ENCODE measurements at places on chromosomes 12 and 14.

DNA sequence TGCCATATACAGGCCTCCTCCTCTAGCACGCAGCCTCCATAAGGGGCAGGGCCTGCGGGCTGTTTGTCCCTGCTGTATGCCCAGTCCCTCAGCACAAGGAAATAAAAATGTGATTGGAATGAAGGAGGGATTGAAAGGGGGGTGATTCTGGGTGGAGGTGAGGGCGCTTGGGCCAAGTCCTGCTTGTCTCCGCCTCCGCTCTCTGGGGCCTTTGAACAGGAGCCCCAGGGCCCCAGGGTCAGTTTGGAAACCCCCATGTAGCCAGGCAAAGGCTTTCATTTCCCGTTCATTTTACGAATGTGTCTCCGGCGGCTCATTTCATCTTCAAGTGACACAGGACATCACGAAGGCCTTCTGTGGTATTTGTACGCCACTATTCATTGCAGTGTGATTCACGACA is 4.5 kb upstream of the CACNA2D4 start:
- no peak for DNase-seq

DNA sequence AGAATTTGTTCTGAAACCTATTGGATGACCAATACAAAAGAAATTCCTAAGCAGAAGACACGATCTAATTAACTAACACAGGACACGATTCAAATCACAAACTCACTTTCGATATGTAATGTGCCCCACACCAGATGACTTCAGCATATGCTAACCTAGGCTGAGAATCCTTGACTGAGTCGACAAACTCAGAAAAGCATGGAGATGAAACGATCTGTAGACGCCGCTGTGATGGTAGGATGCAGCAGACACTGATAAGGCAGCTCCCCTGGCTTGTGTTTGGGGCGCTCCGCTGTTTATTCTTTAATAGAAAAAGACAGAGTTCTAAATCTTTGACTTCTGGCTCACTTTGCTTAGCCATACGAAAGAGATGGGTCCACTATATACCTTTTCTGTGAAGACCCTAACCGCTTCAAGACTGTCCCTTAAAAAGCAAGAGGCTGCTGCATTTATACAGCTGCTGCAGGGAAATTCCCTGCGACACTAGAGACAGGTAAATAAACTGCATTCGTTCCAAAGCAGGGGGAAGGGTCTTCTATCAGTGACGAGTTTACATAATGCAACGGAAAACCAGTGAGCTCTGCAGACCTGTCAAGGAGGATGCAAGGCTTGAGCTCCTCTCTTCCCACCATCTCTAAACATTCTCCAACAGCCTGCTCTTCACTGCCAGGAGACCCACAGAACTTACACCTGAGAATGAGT is 929 bp downstream of the CHD8 start:
- no peak for DNase-seq

- no peak for DNase-seq
Observed at GRCh38 chr14:33414041-33414440, 475.4 kb downstream of the NPAS3 start.

- no peak for DNase-seq
Observed at GRCh38 chr12:108712165-108712924, 19.0 kb downstream of the CORO1C start.

DNA sequence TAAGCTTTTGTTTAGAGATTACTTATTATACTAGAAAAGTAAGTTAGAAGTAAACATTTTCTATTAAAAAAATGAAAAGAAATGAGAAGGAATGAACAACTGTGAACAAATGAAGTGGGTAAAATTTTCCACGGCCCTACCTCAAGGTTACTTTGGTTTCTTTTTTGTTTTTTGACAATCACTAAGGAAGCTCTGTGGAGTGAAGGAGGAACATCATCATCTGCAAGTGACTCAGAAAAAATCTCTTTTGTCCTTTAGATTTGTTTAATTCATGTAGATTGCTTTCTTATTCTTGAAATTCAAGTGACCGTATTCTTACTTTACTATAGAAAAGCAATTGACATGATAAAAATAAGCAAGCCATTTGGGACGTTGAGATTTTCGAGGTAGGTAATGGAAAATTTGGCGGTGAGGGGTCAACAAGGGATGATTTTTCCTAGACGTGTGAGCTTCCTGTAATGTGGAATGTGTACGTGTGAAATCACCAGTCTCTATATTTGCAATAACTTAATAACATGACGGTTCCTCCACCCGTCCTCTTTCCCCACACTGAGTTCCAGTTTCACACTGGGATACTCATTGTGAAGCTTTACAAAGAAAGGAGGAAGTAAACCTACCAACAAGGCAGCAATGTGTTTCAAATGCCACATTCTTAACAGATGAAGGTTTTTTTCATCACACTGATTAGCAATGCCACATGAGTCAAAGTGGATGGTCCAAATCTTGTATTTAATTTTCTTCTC is 62.3 kb upstream of the EGLN3 start:
- DNase-seq, result no peak

DNA sequence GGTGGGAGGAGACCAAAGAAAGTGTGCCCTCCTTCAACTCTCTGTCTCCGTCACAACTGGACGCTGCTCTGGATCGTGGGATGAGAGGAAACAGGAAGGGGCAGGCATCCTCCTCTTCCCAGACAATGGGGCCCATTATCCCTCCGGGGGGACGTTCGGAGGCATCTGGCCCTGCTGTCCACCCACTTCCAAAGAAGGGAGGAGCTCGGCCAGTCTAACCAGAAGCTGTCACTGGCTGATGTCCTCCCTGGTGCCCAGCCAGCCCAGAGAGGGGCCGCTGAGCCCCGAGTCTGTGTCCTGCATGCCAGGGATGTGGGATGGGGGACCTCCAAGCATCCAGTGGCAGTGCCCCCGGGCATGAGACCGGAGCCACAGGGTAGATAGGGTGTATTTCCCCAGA is 39.8 kb upstream of the MEG3 start:
- no peak for DNase-seq

DNA sequence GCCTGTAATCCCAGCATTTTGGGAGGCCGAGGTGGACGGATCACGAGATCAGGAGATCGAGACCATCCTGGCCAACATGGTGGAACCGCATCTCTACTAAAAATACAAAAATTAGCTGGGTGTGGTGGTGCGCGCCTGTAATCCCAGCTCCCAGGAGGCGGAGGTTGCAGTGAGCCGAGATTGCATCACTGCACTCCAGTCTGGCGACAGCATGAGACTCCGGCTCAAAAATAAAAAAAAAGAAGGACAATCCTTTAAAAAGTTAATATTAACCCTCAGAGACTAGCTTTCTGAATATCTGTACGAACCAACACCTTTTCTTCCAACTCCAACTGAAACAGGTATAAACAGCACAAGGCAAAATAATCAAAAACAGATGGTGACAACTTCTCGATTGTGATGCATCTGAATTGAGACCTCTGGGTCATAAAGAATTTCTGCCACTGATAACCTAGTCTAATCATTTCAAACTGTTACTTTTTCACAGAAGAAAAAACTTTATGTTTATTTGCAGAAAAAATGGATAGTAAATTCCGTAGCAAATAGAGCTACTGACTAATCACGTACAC is 27.8 kb downstream of the CLIP1 start:
- DNase-seq, result no peak

- no peak for DNase-seq
Observed at GRCh38 chr12:82818271-82819035, 131.7 kb downstream of the TMTC2 start.

DNA sequence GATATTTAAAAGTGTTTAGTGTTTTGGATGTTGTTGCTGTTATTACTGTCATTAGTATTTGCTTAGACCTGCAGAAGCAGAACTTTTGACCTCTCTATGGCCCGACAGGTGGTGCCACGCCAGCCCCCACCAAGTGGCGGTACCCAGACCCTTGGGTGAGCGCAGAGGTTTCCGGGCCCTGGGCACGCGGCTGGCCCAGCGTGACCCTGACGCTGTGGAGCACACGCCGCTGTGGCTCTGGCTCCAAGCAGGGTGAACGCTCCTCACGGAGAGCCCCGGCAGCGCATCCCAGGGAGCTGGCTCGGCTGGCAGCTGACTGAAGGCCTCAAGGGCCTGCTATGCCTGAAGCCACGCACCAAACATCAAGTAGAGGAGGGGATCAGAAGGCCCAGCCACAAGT is 22.6 kb downstream of the SLC25A47 start:
- no peak for DNase-seq

- DNase-seq, result no peak
Observed at GRCh38 chr12:54479421-54479820, 6.0 kb upstream of the GTSF1 start.

DNA sequence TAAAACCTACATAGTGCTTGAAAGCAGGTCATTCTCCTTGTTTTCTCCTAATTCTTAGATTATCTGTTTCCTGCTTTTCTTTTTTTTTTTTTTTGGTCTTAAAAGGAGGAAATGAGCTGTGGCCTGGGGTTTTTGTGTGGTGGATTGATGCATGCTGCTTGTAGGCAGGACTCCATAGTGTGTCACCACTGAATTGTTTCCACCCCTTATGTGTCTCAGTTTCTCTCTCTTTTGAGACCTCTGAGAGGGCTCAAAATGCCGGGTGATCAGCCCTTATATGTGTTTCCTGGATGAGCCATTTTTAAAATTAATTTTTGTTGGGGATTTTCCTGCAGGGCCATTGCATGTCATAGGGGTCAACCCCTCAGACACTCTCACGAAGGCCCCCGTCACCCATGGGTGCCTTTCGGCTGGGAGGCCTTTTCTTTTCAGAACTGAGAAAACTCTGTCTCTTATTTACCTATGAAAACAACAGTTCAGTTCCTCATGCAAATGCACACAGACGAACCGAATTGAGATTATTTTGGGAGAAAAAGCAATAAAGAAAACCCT is 32.0 kb upstream of the LRRK2 start:
- DNase-seq, result no peak

GRCh38 chr14:101116065-101116464 is 212.5 kb upstream of the RTL1 start:
- no peak for DNase-seq

DNA sequence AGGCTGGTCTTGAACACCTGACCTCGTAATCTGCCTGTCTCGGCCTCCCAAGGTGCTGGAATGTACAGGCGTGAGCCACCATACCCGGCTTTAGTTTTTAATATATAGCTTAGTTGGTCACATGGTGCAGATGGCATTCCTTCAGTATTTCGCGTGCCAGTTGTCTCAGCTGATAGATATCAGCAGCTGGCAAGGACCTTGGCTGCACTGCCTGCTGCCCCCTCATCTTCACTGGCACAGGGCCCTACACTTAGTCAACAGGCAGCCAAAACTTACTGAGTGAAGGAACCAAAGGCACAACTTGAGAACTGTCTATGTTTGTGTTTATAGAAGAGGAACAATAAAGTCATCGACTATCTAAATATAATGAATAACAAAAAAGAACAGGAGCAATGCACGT is 31.0 kb downstream of the EID3 start:
- DNase-seq, result no peak

DNA sequence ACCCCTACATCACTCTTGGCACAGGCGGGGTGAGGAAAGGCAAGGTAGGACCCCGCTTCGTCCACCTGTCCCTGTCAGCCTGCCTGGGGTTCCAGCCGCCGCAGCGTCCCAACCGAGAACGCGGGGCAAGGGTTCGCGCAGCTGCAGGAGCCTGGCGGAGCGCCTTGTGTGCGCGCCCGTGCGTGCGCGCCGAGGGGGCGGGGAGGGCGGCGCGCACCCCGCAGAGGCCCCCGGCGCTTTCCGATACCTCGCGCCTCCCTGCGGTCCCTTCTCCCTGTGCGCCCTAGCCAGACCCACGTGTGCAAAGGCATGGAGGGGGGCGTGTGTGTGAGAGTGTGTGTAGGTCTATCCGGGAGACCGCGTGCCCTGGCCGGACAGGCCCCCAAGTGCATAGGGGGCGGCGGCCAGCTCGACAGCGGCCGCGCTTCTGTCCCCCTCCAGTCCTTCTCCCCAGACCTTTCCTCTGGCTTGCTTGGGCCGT is 122.4 kb downstream of the TSPAN9 start:
- DNase-seq, result peak; percentile 64

DNA sequence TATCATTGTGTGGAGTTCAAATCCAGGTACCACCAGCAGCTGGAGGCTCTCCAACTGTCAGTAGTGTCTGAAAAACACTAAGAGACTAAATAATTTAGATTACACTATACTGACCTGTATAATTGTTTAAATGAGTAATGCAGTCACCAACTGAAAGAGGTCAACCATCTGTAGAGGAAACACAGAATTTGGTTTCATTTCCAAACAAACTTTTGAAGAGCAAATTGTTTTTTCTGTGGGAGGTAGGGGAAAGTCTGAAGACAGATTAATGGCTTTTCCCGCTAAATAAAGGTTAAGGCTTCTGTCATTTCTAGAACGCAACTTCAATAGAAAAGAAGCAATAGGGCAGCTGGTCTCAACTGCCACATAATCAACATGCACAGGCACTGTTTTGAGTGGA is 462.6 kb downstream of the PRKD1 start:
- DNase-seq, result no peak

DNA sequence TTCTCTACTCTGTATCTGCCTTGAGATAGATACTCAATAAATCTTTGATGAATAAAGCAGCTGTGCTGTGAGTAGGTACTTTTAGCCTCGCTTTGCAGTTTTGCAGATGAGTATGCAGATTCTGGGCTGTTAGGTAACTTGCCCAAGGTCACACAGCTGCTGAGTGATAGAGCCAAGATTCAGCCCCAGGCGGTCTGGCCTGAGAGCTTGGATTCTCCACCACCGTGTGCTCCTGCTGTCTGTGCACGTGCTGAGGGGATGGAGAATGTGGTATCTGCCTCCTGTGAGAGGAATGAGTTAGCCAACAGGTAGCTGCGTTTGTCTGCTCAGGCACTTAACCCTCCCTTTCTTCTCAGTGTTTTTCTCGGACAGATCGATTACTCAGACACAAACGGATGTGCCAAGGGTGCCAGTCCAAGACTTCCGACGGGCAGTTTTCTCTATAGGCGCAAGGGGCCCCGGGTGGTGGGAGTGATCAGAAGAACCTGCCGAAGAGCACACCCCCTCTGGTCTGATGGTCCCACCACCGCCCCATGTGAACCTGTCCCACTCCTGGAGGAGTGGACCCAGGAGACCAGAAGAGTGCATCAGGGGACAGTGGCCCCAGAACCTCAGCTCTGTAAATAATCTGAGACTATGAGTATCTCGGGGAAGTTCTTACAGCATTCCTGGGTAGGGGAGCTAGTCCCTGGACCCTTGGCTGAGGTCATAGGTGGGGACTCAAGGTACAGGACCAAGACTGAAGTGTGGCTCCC is 6.6 kb upstream of the CSAD start:
- DNase-seq, result no peak

GRCh38 chr12:25552681-25553080 is 402 bp downstream of the LMNTD1 start:
- DNase-seq, result no peak

- no peak for DNase-seq
Observed at GRCh38 chr12:100858656-100859055, 64.1 kb downstream of the ANO4 start.

Data from brain (organoid and tissue), 16 donors.